ENCODE measurements at places on chromosomes 1 and 21.

DNA sequence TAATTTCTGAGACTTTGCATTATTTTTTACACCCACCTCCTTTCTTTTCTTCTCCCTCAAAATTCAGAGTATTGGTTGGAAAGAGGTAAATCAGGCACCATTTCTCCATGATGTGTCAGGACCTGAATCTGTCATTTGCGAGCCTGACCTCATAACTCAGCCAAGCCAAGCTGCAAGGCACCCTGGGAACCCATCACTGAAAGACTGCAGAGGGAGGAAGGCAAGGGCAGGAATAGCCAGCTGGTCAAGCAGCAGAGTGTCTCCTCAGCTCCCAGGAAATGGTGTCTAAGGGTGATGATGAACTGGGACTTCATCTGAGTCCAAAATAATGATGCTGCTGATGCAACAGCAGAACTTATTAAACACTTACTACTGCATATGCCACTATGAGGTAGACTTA is 556.6 kb downstream of the OMA1 start:
- no peak for DNase-seq

DNA sequence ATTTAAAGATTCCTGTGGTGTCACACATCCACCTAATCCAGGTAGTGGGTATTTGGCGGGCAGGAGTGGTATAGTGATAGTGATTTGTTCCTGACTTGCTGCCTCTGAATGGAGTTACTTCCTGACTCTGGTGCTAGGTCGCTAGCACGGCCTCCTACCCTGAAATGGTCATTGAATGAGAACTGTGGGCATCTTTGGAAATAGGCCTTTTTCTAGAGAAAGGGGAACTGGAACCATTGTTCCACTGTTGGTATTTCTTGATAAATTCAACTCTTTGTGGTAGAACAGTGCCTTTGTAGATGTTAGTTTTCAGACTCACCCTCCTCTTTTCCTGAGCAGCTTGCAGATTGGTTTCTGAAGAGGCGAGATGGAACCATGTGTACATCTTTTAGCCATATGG is 1.5 kb downstream of the QSOX1 start:
- DNase-seq, result no peak

GRCh38 chr1:11524465-11525150 is 45.7 kb downstream of the DISP3 start:
- DNase-seq, result no peak

DNA sequence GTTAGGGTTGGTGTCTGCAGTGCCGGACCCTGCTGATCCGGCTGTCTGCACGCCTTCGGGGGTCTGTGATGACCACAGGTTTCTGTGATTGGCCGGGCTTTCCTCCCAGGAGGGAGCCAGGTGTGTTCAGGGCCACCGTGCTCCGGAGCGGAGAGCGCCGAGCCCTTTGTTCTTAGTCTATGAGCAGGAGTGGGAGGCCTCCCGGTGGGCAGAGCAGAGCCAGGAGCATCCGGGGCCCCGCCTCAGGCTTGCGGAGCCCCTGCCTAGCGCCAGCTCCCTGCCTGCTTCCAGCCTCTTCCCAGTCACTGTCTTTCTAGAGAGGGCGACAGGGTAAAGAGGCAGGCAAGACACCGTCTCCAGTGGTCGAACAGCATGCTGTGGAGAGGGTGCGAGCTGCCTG is 31.8 kb downstream of the KCNAB2 start:
- DNase-seq, result no peak

DNA sequence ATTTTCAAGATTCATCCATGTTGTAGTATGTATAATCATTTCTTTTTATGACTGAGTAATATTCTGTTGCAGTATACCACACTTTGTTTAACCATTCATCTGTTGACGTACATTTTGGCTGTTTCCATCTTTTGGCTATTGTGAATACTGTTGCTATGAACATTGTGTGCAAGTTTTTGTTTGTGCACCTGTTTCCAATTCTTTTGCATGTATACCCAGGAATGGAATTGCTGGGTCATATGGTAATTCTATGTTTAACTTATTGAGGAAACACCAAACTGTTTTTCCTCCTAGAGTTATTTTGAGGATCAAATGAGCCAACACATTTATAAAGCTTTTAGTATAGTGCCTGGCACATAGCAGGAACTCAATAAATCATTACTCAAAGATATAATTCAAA is 49.2 kb upstream of the MAN1A2 start:
- no peak for DNase-seq

DNA sequence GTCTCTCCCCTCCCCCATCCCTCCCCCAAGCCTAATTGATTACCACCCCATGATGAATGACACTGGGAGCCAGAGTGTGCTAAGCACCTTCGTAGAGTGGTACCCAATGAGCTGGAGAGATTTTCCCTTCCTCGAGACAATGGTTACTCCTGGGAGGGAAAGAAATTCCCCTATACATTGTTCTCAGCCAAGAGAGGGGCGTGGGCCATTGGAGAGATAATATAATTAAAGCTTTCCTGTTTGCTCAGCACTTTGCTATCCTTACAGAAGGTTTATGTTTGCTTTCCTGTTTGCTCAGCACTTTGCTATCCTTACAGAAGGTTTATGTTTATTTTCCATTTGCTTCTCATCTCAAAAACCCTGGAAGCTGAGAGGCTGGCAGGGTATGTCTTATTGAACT is 126.1 kb upstream of the KLHDC7A start:
- no peak for DNase-seq

DNA sequence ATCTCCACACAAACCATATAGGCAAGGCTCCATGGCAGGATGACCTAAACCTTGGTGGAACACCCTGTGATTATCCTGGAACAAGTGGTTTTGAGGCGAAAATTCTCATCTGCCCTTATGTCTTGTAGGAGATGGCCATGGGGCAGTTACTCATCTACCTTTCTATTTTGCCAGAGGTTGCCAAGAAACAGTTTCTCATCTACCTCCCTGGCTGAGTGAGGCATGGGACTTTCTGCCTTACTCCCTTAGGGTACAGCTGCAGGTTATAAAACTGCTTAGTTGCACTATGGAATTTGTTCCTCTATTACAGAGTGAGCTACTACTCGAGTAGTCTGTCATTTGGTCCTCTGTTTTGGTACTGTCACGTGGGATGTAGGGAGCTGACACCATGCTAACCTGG is 31.3 kb upstream of the GUCA2A start:
- DNase-seq, result no peak

- no peak for DNase-seq
Measured at GRCh38 chr1:152969036-152969435, 1.4 kb upstream of the SPRR4 start.

DNA sequence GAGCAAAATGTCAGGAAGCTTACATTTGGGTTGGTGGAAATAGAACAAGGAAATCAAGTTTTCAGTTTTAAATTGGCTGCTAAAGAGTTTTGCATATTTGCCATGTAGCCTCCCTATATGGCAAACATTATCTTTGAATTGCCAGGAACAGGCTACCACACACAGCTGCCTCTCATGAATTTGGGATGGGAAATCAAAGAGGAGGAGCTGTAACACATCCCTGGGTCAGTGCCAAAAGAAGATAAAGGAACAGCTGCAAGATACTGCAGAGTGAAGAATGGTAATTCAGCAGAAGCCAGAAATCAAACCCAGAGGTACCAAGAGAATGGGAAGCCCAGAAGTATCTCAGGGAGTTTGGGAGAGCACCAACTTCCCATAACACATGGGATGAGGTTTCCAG is 18.6 kb upstream of the RASAL2 start:
- no peak for DNase-seq

Data from D341Med (cell line).